ENCODE measurements at places on chromosomes 3 and 15. TPM values are rescaled to one million over a fixed set of nuclear protein-coding genes. Genes with fewer than 3 reads are reported as not detected.
A peak's percentile ranks its signal among the peaks of the same experiment; 100 is the strongest.

Gene OR5K2
- polyA plus RNA-seq, result not detected

DNA sequence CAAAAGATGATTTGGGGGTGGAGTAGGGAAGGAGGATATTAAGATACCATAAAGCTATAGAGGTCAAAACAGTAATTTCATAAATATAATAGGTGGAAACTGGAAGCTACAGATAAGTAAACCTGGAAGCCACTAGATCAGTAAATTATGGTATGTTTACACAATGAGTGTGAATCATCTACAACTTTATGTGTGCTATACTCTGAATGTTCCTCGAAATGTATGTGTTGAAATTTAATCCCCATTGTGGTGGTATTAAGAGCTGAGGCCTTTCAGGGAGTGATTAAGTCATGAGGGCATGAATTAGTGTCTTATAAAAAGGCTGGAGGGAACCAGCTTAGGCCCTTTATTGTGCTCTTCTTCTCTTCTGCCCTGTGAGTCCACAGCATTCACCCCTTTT is 25.2 kb downstream of the EOMES start:
- no peak for DNase-seq

Gene ROPN1
- 0.38 TPM for polyA plus RNA-seq

GRCh38 chr3:165653130-165653778 is 184.0 kb downstream of the BCHE start:
- DNase-seq, result no peak

GRCh38 chr15:47964229-47964628 is 156.6 kb upstream of the SLC24A5 start:
- DNase-seq, result no peak

DNA sequence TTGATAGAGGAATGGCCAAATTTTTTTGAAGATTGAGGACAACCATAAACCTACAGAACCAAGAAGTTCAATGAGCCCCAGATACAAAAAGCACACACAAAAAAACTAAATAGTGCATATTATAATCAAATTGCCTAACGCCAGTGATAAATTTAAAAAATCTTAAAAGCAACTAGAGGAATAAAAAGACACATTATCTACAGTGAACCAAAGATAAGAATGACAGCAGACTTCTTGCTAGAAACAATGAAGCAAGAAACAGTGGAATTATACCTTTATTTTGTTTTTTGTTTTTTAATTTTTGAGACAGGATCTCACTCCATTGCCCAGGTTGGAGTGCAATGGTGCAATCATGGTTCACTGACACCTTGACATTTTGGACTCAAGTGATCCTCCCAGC is 9.9 kb upstream of the SAMD7 start:
- no peak for DNase-seq

DNA sequence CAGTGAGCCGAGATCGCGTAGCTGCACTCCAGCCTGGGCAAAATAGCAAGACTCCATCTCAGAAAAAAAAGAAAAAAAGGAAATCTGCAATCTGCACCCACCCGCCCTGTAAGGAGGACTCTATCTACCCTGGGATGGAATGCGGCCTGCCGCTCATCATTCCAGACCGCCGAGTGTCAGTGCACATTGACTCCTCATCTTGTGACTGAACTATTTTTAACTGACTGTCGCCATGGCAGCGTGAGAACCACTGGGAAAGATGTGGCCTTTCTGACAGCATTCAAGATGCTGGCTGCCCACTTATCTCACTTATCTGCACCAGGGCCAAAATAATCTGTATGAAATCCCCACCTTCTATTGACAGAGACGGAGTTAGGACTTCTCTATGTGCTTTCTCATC is 38.8 kb upstream of the ANKRD34C start:
- DNase-seq, result peak; percentile 20

Gene ANAPC13
- 81.3 TPM for polyA plus RNA-seq

Gene SI
- not detected for polyA plus RNA-seq

Gene EPHB1
- 0.57 TPM for polyA plus RNA-seq

DNA sequence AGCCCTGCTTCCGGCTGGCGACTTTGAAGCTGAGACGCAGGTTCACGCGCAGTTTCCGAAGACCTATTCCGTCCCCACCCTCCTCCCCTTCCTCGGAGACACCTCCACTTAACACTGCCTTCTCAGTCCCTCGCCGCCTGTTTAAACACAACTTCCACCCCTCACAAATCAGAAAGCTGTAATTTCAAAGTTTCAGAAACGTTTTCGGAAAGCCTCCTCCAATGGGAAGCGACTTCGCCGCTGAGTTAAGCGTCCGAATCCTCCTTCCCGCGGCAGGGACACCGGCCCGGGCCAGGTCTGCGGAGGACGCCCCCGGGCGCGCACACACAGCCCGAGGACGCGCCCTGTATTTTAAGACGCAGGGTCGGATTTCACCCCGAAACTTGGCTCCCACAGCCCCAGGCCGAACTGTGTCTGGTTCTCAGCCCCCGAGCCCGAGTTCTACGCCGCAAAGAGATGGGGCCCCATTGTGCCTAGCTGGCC is 559 bp upstream of the LRRN1 start:
- DNase-seq, result no peak

GRCh38 chr3:11019116-11019819 is 26.7 kb downstream of the SLC6A1 start:
- DNase-seq, result no peak

DNA sequence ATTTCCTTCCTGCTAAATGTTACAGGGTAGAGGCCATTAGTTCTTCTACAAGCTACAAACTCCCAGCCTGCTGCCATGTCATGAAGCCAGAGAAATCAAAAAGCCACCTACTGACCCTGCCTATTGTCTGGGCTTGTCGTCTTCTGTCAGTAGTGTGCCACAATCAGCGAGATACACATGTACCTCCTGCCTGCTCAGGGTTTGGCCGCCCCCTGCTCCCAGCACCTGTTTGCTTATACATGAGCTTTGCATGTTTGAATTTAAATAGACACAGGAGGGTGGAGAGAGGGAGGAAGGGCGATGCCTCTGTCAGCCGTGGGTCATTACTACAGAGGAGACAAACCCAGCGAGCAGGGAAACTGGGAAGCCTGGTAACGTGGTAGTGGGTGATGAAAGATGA is 106.1 kb downstream of the ROBO2 start:
- DNase-seq, result no peak

DNA sequence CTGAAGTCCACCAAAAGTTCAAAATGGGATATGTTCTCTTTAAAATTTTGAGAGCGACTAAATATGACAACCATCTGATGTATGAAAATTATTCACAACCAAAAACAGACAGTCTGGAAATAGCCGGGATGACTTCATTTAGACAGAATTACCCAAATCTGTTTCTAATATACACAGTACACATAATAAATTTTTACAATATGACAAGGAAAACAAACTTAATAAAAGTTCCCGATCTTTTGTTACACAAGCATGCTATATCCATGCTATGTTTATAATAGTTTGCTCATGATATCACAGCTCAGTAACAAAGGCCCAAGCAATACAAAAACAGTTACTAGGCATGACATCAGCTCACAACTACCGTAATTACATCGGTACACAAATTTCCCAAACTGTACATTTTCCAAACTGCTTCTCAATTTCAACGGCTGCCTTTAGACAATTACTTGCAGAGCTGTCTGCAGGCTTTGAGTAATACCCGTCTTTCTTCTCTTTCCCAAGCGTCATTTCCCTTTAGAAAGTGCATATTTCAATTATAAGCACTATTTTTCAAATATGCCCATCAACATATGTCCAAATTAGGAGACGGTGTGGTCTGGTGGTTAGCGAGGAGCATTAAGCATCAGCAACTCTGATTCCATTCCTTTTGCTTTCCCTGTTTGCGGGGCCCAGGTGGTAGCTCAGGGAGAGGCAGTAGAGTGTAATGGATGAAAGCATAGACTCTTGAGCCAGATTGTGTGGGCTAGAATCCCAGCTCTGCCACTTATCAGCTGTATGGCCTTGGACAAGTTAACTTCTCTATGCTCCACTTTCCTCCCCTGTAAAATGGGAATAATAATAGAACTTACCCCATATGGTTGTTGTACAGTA is 481.2 kb downstream of the FOXP1 start:
- DNase-seq, result no peak

Gene C3orf85
- not detected for polyA plus RNA-seq

DNA sequence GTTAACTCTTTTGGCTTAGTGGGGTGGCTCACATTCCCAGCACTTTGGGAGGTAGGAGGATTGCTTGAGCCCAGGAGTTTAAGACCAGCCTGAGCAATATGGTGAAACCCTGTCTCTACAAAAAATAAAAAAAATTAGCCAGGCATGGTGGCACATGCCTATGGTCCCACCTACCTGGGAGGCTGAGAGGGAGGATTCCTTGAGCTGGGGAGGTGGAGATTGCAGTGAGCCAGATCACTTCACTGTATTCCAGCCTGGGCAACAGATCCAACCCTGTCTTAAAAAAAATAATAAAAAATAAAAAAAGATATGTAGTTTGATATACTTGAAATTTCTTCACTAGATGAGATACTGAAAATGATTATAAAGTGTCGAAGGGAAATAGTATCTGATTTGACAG is 178.8 kb downstream of the TCF12 start:
- no peak for DNase-seq

- no peak for DNase-seq
Measured at GRCh38 chr3:194971009-194971408, 285.3 kb downstream of the FAM43A start.

Gene CCDC13
- 0.52 TPM for polyA plus RNA-seq

Data from heart right ventricle (tissue), 16 donors.